ENCODE measurements at places on chromosomes 16 and 17. TPM values are rescaled to one million over a fixed set of nuclear protein-coding genes. Genes with fewer than 3 reads are reported as not detected.

Gene LGALS9B
- total RNA-seq, result not detected

Gene ST6GALNAC2
- not detected for total RNA-seq

Gene SMPD3
- total RNA-seq, result 0.07 TPM

Gene METRNL
- total RNA-seq, result 74.7 TPM

Gene SEPTIN1
- 173 TPM for total RNA-seq

Gene CCL7
- total RNA-seq, result not detected

Gene ABCA5
- 11.4 TPM for total RNA-seq

Gene DHRS7C
- not detected for total RNA-seq

Gene KRTAP3-1
- not detected for total RNA-seq

Gene RTN4RL1
- total RNA-seq, result 0.25 TPM

Gene TMEM98
- total RNA-seq, result 18.8 TPM

Gene TPSD1
- total RNA-seq, result not detected

Gene CLDN6
- not detected for total RNA-seq

Gene PFAS
- total RNA-seq, result 174 TPM

Gene PPP1R27
- not detected for total RNA-seq

Gene MT1E
- 181 TPM for total RNA-seq

Gene EVPL
- not detected for total RNA-seq

Gene ADAP2
- 2.0 TPM for total RNA-seq

Gene ZDHHC7
- total RNA-seq, result 29.1 TPM

Gene GP1BA
- total RNA-seq, result not detected

Gene RHOT1
- total RNA-seq, result 25.2 TPM

Gene PLD6
- 9.1 TPM for total RNA-seq

Gene CBFB
- 156 TPM for total RNA-seq

Gene PRRT2
- total RNA-seq, result 2.0 TPM

Gene WDR45B
- total RNA-seq, result 66.9 TPM

Gene TERB1
- total RNA-seq, result 0.34 TPM

Gene ARL5C
- 0.07 TPM for total RNA-seq

Gene ANKRD40CL
- total RNA-seq, result not detected

Gene OR3A3
- not detected for total RNA-seq

Gene ALOX15
- total RNA-seq, result not detected

Gene TMEM92
- total RNA-seq, result 1.5 TPM

Gene NAGPA
- 11.1 TPM for total RNA-seq

Gene MPHOSPH6
- 47.4 TPM for total RNA-seq

Gene OR1F1
- not detected for total RNA-seq

Gene HSD17B1
- 0.91 TPM for total RNA-seq

Gene LRRC37A2
- 8.8 TPM for total RNA-seq

Gene FOXN1
- not detected for total RNA-seq

Gene TNP2
- not detected for total RNA-seq

Gene STX8
- 54.8 TPM for total RNA-seq

Gene OVCA2
- total RNA-seq, result 35.8 TPM

Gene SDR42E1
- 3.9 TPM for total RNA-seq

Gene TM4SF5
- total RNA-seq, result not detected

Gene PRAC2
- not detected for total RNA-seq

Gene ZDHHC1
- 1.5 TPM for total RNA-seq

Gene CFAP97D1
- total RNA-seq, result not detected

Gene PLA2G10
- not detected for total RNA-seq
